Stimulated activated CD8-positive, alpha-beta memory T cell treated with anti-CD3 and anti-CD28 coated beads, Interleukin-4, amount 100 ng/mL, for 4 hours (primary cell): ENCODE measurements at places on chromosomes 11 and 22.

- no peak for DNase-seq
Measured at GRCh38 chr11:19374151-19374569, 133.4 kb upstream of the E2F8 start.

DNA sequence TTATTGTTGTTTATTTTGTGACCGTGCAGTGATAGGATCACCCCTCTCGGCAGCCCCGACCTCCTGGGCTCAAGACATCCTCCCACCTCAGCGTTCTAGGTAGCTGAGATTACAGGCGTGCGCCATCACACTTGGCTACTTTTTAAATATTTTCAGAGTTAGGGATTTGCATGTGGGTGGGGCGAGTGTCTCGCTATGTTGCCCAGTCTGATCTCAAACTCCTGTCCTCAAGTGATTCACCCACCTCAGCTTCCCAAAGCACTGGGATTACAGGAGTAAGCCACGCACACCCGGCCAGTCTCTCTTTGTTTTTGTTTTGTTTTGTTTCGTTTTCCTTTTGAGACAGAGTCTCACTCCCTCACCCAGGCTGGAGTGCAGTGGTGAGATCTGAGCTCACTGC lies 1.2 kb upstream of the INTS5 start:
- DNase-seq, result no peak

GRCh38 chr22:41831828-41832552 lies 915 bp upstream of the SREBF2 start:
- DNase-seq, result no peak

DNA sequence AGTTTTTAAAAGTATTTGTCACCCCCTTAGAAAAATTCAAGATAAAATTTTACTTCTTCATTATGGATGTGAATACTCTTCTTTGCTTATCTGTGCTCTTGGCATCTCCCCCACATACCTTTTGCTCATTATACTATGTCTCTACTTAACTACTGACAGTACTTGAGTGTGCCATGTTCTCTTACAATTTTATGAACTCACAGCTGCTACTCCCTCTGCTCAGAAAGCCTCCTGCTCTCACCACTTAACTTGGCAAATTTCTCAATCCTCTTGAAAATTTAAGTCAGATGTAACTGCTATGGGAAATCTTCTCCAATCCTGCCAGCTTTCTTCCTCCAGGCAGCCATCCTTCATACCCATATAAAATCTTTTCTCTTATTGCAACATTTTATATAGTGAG lies 163.4 kb downstream of the CNTN5 start:
- no peak for DNase-seq

DNA sequence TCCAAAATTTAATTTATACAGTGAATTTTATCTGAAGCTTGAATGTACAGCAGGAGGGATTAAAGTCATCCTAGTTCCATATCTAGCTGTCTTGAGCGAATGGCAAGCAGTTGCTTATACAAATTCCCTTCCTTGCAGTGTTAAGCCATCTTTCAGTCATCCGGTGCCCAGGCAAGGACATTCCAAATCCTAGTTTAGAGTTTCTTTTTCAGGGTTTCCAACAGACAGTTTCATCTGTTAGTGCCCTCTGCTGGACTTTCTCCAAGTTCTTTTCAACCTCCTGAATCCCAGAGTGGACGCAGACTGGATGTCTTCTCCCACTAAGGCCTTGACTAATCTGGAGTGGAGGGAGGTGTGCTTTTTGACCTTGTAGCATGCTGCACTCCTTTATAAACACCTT lies 45.4 kb downstream of the GRAMD1B start:
- no peak for DNase-seq

GRCh38 chr22:22880645-22881044 lies 7.0 kb upstream of the IGLL5 start:
- no peak for DNase-seq

DNA sequence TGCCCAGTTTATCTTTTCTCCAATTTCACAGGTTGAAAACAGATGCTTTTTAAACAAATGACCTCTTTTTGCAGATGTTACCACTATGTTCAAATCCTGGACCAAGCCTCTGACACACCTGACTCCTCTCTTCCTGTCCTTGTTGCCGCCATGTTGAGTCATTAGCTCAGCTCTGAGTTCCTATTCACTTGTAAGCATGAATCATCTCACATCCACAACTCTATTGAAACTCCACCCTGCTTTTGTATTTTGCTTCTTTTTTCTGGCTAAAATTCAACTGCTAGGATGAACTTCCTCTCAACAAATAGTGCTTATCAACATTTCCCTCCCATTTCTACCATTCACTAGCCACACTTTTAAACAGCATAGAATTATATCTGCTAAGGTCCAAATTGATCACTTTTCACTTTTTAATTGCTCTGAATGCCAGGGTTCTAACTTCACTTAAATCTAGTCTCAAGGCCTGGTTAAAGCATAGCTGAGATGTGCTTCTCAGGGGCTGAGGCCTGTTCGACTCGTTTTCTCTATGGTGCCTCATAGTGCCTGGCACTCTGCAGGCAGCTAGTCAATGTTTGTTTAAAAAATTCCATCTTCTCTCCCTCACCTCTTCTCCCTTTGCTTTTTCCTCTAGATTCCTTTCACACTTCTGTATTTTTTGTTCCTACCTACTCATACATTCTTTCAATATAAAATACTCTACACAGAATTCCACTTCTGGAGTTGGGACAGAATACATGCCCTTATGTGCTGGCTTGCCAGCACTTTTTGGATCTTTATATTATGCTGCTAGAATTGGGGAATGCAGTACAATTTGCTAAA lies 3.9 kb downstream of the JOSD1 start:
- DNase-seq, result no peak

DNA sequence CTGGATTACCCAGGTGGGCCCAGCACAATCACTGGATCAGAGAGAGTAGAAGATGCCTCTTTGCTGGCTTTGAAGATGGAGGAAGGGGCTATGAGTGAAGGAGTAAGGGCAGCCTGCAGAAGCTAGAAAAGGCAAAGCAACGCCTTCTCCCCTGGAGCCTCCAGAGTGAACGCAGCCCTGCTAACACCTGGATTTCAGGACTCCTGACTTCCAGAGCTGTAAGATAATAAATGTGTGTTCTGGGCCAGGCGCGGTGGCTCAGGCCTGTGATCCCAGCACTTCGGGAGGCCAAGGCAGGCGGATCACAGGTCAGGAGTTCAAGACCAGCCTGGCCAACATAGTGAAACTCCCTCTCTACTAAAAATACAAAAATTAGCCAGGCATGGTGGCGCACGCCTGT lies 102.4 kb downstream of the MORC2 start:
- no peak for DNase-seq

DNA sequence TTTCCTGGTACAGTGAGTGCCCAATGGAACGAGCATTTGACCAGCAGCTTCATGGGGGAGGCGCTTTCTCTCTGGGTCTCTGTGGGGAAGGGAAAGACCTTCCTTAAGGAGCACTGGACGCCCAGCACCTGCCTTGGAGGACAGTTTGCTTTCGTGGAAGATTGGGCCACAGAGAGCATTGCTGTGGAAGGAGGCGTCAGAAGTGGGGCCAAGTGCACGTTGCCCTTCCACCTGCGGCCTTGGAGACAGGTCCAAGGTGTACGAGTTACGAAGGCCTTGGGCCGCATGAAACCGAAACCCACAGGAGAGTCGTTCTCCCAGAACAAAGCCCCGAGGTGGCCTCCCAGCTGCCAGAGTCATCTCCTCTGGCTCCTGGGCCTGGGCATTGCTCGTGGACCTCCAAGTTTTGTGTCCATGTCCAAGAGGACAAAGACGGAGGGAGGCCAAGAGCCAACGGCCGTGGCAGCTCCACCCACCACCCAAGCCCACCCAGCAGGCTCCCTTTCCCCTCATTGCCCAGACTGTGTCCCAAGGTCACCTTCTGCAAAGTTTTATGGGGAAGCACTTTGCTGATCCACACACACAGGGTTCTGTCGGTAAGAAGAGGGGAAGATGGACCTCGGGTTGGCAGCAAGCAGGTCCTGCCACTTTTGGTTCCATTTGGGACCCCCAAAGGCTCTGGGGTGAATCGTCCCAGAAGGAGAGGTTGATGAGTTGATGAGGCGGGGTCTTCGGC lies 5.8 kb upstream of the NLRP6 start:
- no peak for DNase-seq

GRCh38 chr22:34841331-34841771 lies 224.6 kb upstream of the ISX start:
- no peak for DNase-seq

- DNase-seq, result no peak
Measured at GRCh38 chr22:30776476-30776875, 81.8 kb downstream of the OSBP2 start.

DNA sequence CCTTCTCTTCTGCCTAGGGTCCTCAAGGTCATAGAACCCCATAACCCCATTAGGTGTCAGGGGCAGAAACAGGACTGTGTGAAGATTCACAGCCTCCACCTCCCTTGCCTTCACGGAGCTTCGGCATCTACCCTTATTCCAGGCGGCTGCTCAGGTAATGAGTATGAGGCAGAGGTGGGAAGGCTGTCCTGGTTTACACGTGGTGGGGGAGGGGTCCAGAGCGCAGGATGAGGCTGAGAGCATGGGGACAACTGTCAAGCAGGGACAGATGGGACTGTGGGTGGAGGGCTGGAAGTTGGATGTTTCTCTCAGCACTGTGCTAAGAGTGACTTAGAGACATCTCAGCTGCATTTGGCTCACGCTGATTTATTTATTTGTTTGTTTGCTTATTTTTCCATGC lies 4.3 kb upstream of the RAD9A start:
- DNase-seq, result no peak

DNA sequence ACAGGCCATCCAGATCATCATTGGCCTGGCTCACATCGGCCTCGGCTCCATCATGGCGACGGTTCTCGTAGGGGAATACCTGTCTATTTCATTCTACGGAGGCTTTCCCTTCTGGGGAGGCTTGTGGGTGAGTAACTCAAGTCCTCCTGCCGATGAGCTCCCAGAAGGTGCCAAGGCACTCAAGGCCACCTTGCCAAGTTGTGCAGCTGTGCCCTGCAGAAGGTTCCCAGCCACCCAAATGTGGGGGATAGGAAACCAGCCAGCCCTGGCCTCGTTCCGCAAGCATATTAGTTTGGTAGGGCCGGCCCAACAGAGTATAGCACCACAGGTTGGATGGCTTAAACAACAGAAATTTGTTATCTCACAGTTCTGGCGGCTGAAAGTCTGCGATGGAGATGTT lies 4.0 kb downstream of the MS4A8 start:
- no peak for DNase-seq

- no peak for DNase-seq
Measured at GRCh38 chr11:59562292-59562691, 51.0 kb downstream of the OR4D9 start.

DNA sequence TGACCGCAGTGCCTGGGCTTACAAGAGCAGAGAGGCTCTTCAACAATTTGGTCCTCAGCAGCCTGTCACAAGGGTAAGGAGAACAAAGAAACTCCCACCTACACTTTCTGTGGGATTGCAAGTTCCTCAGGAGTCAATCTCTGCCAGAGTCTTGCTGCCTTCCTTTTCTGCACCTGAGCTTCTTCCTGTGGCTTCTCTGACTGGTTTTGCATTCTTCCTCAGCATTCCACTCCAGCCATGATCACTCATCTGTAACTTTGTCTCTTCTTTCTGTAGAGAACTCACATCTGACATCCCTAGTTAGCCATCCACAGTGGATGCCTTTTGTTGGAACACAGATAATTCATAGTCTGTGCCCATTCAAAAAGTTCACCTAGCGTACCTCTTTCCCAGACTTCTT lies 14.2 kb upstream of the OR6A2 start:
- no peak for DNase-seq

- DNase-seq, result no peak
Measured at GRCh38 chr11:1433568-1433967, 43.8 kb downstream of the BRSK2 start.

DNA sequence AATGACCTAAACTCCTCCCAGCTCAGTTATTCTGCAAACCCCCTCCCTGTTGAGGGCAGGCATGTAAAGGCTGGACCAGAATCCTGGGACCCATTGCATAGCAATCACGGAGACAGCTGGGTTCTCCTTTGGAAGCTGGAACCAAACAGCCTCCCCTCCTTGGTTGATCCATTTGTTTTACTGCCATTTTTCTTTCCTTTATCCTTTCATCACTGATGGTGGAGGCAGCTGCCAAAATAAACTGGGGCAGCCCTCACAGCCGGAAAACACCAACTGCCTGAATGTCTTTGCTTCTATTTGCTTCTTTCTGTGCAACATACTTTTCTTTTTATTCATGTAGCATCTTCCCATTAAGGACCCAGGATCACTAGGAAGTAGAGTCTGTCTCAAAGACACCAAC lies 150.0 kb upstream of the SYT13 start:
- no peak for DNase-seq

- no peak for DNase-seq
Measured at GRCh38 chr22:46355369-46355995, 20.0 kb downstream of the TRMU start.

- no peak for DNase-seq
Measured at GRCh38 chr11:45518833-45519535, 146.4 kb downstream of the CHST1 start.

DNA sequence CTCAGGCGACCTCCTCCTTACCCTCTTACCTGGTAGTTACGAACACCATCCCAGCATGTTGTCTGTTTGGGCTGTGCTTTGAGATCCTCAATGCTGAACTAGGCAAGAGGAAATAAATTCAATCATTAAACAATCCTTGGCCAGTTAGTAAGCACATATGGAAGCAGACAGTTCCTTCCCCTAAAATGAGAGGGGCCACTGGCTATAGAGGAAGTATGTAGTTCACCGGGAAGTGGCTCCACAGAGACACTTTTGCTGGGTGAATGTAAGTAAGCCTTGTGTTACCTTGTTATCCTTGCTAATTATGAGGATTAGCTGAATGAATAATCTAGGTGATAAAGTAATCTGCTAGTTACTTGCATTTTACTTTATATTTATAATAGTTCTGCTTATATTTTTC lies 2.9 kb downstream of the THYN1 start:
- DNase-seq, result no peak

GRCh38 chr11:78684377-78684776 lies 109.7 kb upstream of the NARS2 start:
- DNase-seq, result no peak

- no peak for DNase-seq
Measured at GRCh38 chr11:105673089-105673488, 63.2 kb downstream of the GRIA4 start.

- no peak for DNase-seq
Measured at GRCh38 chr11:76266286-76267100, 60.2 kb upstream of the WNT11 start.

DNA sequence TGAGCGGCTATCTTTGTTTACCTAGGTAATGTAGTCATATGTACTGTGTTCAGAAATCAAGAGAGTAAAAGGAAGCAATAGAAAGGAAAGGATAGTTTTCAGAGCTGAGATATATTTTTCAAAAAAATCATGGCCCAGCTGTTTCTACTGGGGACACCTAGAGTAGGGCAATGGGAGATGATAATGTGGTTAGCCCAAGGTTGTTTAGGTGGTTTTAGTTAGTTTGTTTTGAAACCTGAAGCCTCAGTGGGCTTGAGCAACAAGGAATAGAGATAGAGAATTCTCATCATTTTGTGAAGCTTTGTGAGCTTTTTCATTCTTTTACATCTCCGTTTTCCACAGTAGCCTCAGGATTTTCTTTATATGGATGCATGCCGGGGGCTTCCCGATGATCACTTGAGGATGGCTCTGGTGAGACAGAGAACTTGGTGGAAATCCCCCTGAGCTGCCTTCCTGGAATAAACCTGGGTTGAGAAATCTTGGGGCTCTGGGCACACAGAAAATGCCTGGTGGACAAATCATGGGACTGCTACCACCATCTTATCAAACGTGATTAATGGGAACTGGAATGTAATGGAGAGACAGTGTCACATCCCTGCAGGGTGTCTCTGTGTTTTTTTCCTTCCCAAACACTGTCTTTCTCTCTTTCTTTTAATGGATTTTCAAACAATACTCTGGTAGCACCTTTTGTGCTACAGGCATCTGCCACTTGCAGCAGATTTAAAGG lies 49.0 kb downstream of the ARHGAP42 start:
- no peak for DNase-seq

- DNase-seq, result no peak
Measured at GRCh38 chr22:45817745-45818423, 146.2 kb downstream of the ATXN10 start.
